Activated CD4-positive, alpha-beta T cell treated with anti-CD3 and anti-CD28 coated beads for 36 hours (primary cell): ENCODE measurements at places on chromosomes 1 and 21. TPM values are rescaled to one million over a fixed set of nuclear protein-coding genes. Genes with fewer than 3 reads are reported as not detected.

Gene UBIAD1
- total RNA-seq, result 29.2 TPM

Gene LIPI
- total RNA-seq, result not detected

Gene FMO2
- total RNA-seq, result not detected

Gene NPR1
- 0.11 TPM for total RNA-seq

Gene HHAT
- total RNA-seq, result 0.82 TPM

Gene EDEM3
- total RNA-seq, result 15.2 TPM
